ENCODE measurements at places on chromosomes 12 and 14.

- peak; percentile 34 for DNase-seq
Observed at GRCh38 chr14:98466807-98467206, 805.2 kb downstream of the BCL11B start.

- no peak for DNase-seq
Observed at GRCh38 chr12:124515981-124516380, 51.4 kb downstream of the NCOR2 start.

DNA sequence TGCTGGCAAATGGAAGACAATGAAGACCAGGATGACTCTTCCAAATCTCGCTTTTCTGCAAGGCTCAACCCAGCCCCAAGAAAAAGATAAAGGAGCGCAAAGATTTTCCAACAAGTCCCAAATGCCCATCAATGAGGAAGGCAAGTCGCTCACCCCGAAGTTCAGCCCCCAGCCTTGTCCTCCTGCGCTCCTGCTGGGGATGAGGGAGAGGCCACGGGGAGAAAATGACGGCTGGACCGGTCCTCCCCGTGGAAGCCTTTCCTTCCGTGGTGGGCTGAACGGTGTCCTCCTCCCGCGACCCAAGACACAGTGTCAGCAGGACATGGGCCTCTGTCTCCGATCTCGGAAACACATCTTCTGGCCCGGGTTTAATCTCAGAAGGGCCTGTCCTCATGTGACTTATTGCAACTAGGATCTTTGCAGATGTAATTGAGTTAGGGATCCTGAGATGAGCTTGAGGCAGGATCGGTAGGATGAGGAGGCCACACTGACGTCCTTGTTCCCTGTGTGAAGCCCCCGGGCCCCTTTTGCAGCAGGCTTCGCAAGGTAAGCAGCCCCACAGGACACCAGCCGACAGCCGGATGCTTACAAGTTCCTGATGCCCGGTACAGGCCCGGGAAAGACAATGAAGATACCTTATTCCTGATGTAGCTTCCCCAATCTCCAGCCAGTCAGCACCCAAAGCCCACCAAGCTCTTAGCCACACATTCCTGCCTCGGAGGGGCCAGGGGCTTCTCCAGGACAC lies 64.2 kb downstream of the GALNT9 start:
- no peak for DNase-seq

- no peak for DNase-seq
Observed at GRCh38 chr12:105069936-105070702, 14.1 kb downstream of the ALDH1L2 start.

DNA sequence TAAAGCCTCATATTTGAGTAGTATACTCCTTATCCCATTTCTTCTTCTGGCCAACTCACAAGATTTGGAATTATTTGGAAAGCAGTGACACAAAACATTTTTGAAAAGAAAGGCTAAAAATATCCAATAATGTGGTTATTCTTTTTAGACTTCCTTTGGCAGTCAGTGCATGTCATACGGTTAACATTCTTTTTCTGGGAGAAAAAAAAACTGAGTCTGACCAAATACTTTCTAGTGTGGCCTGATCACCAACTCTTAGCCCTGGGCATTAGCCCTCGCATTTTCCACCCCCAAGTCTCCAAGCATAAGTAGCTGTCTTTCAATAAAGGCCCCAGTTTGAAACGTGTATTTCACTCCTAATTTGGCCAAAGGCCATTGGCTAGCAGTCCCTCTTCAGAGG lies 5.9 kb downstream of the RASSF3 start:
- DNase-seq = no peak

DNA sequence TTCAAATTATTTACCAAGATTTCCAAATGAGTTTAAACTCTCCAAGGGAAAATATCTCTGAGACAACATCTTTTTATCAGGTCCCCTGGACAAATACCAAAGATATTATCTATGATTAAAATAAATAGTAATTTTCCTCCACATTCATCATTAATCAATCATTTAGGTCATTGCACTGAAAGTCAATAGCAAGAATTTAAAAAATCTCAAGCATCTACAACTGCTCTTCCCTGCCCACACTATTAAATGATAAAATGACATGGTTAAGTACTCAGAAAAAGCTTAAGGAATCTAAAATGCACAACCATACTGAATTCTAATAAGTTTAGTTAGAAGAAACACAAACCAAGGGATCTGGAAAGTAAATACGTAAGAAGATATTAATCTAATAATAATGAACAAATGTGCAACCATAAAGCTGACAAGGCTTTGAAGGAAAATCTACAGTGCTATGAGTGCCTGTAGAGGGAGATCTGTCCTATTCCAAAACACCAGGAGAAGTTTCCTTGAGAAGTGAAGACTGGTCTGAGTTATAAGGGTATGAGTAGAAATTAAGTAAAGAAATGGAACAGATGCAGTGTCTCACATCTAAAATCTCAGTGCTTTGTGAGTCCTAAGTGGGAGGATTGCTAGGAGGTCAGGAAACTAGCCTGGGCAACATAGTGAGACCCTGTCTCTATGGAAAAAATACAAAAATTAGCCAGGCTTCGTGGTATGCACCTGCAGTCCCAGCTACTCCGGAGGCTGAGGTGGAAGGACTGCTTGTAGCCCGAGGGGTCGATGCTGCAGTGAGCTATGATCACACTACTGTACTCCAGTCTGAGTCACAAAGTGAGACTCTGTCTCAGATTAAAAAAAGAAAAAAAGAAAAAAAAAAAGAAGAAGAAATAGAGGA lies 19.2 kb downstream of the INTS13 start:
- DNase-seq = no peak

GRCh38 chr14:73234029-73234428 lies 3.3 kb upstream of the PAPLN start:
- DNase-seq = no peak

DNA sequence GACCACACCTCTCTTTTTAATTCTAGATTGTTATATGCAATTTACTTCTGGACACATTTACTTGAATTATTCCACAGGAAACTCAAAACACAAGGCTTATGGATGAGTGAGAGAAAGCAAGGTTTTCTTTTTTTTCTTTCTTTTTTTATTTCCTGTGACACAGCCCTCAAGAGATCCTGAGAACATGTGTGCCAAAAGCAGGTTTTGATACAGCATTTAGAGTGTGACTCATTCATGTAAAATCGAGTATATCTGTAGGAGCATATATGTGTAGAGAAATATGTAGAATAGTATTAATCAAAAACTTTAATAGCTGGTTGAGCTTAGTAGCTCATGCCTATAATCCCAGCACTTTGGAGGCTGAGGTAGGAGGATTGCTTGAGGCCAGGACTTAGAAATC lies 4.4 kb upstream of the MAX start:
- no peak for DNase-seq

DNA sequence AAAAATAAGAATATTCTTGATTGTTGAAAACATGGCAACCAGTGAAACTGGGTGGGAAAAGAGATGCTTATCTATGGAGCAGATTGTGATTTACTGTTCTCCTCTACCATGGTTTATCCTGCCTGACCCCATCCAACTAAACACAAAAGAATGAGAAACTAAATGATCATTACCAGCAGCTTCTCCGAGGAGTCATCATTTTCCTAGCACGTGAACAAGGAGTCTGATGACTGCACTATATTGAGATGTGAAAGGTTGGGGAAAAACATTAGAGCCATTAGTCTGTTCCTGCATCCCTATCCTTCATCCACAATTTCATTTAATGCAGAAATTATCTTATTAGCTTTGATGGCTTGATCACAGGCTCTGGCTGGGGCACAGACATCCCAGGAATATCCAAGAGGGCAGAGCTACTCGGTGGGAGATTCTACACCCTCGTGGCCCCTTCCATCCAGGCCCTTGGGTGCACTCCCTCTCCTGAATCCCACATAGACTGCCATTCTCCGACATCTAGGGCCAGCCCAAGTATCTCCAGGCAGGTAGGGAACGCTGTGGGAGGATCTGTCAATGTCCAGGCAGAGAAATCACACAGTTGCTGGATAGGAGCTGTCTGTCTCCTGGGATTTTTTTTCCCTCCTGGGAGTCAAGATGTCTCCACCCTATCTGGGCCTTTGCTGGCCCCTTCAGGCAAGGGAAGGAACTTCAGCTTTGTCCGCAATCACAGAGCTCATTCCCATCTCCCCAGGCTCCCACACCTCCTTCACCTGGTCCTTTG lies 43.3 kb upstream of the DHRS4 start:
- peak; percentile 13 for DNase-seq

DNA sequence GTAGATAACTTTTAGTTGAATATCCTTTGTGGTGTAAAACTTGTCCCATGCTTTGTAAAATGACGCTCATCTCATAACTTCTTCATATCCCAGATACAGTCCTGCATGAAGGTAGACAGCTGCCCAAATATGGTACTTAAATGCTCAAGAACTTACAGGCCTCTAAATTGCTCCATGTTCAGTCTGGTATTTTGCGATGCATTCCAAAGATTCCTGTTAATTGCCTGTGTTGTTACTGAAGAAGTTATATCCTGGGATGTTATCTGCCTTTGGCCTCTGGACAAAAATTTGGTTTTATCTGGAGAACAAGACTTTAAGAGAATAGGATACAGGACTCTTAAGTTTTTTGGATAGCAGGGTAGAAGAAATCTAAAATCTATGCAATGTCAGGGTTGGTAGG lies 473.0 kb downstream of the PCNX1 start:
- DNase-seq = no peak

- DNase-seq = no peak
Observed at GRCh38 chr14:73742520-73743238, 28.5 kb upstream of the PNMA1 start.

- peak; percentile 26 for DNase-seq
Observed at GRCh38 chr14:34665785-34666435, 36.0 kb upstream of the SNX6 start.

GRCh38 chr14:100165376-100165775 lies 5.9 kb upstream of the DEGS2 start:
- DNase-seq = no peak

- no peak for DNase-seq
Observed at GRCh38 chr14:77243853-77244252, 27.2 kb downstream of the NGB start.

DNA sequence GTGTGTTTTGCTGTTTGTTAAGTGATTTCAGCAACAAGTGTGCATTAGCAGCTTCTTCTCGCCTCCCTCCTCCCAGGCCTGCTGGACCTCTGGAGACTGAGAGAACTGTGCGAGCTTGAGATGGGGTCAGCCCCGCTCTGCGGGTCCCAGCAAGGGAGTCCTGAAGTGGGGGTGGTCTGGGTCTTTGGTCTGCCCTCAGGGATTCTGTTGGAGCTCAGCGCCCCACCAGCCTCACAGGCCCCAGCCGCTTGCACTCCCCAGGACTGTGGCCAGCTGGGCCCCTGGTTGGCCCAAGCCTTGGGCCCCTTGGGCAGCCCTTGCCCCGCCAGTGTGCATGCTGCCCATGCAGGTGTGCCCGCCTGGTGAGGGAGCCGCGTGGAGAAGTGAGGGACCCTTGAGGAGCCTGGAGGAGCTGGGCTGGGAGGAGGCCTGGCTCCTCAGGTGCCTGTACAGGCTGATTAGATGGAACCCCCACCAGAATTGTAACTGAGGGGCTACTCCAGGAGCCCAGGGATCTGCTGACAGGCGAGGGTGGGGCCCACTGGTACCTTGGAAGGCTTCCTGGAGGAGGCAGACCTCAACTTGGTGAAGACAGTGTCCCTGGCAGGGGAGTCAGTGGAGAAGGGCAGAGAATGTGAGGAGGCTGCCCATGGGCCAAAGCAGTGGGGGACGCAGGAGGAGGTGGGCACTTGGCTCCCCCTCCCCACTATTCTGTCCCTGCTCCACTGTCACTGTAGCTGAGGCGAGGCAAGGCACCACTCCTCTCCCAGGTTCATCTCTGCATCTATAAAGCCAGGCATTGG lies 56.7 kb downstream of the BEGAIN start:
- DNase-seq = no peak

- no peak for DNase-seq
Observed at GRCh38 chr14:73861073-73861472, 9.4 kb downstream of the PTGR2 start.

GRCh38 chr12:76708296-76708695 lies 55.6 kb upstream of the ZDHHC17 start:
- DNase-seq = no peak

DNA sequence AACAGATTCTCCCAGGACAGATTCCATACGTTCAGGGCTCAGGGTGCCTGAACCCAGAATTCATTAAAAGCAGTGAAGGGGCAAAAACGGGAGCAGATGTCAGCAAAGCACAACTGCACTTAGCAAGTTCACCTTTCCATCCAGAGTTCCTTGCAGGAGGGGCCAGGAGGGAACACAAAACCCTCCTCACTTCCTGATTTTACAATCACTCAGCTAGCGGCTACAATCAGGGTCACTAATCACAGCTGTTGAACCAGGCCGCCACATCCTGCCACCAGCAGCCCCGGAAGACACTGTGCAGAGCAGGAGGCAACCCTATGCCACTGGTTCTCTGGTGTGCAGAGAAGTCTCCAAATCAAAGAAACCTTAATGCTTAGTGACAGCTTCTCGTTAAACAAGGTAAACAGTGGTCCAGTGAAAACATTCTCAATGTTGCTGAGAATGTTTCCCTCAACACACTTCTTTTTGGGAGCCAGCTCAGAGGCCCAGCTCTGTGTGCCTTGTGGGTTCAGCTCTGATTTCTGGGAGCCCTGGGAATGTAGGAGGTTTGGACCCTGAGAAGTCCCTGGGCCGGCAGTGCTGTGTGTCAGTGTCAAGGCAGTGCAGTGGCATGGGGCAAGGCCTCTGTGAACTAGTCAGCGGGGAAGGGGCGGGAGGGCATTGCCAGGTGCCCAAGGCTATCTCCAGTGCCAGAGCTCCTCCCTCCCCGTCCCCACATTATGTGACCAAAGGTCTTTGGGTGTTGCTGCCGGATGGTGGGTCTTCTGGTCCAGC lies 54.5 kb downstream of the VCPKMT start:
- DNase-seq = no peak

DNA sequence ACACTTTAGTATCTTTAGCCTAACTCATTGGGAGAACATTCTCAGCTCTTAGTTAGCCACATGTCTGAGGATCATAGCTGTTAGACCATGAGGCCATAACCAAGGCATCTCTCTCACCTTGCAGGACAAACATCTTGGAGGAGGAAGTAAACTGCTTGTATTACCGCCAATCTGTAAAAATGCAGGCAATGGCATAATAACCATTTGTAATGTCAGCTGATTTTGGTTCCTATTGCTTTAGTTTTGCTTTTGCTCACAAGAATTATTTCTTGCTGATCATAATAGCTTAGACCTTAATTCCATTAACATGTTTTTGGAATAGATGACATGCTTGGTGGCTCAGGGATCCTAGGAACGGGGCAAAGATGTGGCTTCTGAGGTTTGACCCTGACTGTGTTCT lies 16.4 kb upstream of the GSG1 start:
- DNase-seq = no peak

Measured in MG63 (cell line).